ENCODE measurements at places on chromosomes 7 and 10.

GRCh38 chr7:121578669-121579068, 182.6 kb upstream of the FAM3C start:
- DNase-seq = no peak

GRCh38 chr10:86229376-86229775, 137.2 kb downstream of the GRID1 start:
- no peak for DNase-seq

DNA sequence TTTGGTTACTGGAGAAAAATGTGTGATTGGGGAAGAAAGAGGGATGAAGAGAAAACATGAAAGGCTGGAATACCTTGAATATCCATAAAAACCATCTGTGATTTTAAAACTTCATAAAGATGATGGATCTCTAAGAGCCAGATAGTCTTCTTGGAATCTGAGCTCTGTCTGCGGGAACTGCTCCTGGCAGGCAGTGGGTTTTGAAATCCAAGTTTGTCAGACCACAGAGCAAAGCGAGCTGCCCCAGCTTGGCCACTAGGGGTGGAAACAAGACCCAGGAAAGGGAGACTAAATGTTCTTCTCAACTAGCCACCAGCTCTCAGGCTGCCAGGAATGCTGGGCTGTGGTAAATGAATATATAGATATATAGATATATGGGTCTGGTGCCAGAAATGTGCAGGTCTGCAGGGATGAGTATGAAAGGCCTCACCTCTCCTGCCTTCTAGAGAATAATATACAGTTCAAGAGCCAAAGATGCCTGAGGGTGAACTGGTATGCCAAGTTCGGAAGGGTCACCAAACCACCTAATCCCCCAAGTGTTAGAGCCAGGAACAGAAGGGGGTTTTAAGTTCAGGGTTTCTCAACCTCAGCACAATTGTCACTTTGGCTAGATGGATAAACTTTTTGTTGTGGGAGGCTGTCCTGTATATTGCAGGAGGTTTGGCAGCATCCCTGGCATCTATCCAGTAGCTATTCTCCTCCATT, 208.8 kb downstream of the KCNMA1 start:
- DNase-seq = peak; percentile 43

DNA sequence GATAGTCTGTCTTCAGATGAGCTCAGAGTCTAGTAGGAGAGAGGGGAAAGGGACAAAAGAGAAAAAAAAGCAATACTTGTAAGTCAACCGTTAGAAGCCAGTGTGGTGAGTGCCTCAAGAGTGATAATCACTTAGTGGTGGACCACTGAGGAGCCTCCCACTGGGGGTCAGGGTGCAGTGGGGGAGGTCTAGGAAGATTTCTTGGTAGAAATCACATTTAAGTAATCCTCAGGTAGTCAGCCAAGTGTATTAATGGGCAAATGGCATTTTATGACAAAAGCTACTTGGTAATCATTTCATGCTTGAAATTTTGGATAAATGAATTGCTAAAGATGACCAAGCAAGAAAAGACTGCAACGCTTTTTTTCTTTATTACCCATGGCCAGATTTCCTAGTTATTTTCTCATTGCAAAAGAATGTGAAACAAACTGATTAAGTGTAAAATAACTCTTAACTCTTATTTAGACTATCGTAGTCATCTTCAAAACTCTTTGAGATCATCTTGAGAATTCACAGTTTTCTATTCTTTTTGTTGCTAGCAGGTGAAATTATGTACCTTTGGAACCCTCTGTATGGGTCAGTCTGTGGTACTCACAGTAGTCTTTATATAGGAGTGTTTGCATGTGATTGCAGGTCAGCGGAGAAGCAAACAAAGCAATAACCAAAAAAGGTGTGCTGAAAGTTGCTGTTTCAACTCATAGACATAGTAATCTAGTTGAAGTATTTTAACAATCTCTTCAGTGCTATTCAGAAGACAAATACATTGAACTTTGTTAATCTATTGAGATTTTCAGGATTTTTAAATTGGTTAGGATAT, 63.9 kb downstream of the PPP1R9A start:
- peak; percentile 32 for DNase-seq

DNA sequence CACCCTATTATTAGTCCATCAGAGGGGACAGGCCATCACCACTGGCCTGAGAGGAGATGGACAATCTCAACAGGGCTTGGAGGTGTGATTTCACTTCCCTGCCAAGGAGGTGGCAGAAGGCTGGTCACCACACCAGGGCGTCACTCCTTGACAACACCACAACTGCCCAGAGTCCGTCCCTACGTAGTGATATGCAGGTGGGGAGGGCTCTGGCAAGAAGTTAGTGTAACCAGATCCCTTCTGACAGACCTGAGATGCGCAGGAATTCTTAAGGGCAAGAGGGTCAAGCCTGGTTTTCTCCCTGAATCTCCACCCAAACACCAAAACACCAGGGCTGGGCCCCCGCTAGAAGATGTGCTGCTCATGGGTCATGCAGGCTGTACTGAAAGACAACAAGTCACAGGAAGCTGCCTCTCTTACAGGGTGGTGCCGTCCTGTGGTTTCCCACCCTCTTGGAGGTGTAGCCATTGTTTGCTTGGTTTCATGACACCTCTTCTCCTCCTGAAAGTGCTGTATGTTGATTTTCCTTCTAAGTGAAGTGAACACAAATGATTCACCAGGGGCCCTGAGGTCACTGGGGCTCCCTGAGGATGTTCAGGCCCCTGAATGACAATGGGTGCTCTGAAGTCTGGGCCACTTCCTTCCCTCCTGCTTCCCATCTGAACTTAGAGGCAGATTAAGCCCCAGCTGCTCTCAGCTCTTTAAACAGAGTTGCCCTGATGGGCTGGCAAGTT, 27.1 kb downstream of the ATXN7L1 start:
- no peak for DNase-seq

DNA sequence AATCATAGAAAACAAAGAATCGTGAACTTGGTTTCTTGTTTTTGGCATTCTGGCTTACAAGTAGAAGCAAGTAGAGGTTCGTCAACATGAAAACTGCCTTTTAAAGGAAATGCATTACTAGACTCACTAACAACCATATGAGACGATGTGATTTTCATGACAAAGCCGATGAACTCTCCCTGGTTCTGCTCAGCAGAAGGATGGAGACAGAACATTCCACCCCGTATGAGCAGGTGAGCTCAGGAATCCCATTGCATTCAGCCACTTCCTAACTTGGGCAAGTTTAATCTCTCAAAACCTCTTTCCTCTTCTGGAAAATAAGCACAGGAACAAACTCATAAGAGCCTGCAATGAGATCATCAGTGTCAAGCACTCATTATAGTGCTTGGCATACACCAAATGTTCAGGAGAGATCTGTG, 57.4 kb upstream of the SVIL start:
- DNase-seq = no peak

GRCh38 chr7:74070619-74070921, 13.0 kb upstream of the LIMK1 start:
- no peak for DNase-seq

- no peak for DNase-seq
Observed at GRCh38 chr7:74173074-74173473, 1.1 kb upstream of the EIF4H start.

DNA sequence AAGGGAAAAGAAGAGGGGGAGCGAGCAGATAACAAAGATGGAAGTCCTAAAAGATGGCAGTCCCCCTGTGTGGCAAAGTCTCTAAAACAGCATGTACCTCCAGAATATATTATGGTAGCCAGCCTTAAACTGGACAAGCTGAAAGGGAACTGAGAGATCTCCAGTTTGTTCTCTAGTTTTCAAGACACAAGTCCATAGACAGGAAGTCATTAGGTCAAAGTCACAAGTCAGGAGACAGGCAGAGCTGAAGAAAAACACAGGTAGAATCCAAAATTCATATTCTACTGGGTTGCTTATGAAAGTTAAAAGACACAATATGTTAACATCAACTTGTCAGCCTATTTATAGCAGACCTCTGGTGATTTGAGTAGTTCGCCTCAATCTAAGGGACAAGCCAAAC, 38.7 kb downstream of the FAM107B start:
- DNase-seq = no peak

DNA sequence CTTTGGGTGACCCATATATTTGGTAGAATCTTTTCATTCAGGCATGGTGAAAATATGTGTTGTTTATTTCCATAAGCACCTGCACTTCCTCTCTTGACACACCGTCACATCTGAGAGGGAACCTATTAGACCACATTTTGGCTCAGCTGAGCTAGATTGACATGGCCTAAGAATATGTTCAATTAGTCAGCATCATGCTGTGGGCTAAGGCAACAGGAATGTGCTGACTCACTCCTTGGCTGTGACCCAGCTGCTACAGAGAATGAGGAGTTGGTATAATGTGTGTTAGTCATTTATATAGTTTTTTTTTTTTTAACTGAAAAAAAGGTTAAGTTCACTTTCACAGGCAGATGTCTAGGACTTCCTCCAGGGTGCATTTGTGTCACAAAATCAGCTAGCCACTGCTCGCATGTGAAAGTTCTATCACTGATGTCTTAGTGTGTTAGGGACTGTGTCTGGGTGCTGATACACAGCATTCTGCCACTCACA, 180.6 kb downstream of the SEMA3E start:
- peak; percentile 97 for DNase-seq

GRCh38 chr7:26590709-26591108, 273.7 kb downstream of the SKAP2 start:
- DNase-seq = no peak

DNA sequence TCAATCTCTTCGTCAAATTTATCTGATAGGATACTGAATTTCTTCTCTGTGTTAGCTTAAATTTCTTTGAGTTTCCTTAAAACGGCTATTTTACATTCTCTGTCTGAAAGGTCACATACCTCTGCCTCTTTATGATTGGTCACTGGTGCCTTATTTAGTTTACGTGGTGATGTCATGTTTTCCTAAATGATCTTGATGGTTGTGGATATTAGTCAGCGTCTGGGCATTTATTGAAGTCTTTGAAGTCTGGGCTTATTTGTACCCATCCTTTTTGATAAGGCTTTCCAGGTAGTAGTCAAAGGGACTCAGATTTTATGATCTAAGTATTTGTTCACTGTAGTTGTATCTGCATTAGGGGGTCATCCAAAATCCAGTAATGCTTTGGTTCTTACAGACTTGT, 1407.5 kb upstream of the LRRTM3 start:
- no peak for DNase-seq

DNA sequence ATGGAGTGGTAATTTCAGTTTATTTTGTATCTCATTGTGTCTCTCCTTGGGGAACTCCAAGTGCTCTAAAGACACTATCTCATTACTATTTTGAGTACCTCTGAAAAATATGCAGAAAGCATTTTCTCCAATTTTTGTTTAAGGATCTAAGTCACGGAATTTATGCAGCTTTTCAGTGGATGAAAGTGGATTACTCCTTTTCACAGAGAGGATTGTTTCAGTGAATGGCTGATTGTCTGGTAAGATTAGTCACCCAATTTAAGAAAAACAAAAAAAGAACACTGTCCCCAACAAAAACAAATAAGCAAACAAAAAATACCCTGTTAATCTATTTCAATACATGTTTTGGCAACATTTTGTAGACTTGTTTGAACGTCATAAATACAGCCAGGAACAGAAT, 338.3 kb upstream of the TEX47 start:
- DNase-seq = no peak

DNA sequence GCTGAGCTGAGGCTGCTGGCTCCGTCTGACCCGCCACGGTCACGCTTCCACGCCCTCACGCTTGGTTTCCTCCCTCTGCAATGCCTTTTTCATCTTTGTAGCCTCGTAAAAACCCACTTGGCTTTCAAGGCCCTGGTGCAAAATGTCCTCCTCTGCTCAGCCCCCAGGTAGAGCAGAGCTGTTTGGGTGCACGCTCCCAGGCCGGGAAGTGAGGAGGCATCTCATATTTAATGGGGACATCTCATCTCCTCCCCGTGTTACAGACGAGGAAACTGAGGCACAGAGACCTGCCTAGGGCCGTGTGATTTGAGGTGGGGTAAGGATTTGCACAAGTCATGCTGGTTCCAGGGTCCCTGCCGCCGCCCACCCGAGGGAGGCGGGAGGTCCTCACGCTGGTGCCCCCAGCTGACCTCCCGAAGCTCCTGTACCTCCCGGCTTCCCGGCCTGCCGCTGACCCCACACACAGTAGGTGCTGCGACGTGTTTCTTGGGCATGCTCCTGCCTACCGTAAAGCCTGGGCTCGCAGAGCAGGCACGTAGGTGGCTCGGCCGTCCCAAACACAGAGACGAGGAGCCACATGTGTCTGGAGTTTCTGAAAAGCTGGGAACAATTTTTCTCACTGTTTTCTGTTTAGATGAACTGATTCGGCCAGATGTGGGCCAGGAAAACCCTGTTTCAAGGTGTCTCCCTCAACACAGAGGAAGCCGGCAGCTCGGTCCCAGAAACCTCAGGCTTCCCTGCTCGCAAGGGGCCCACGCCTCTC, 11.5 kb downstream of the FOXL3 start:
- no peak for DNase-seq

GRCh38 chr7:98203261-98203963, 7.8 kb upstream of the BHLHA15 start:
- DNase-seq = no peak

GRCh38 chr10:90917968-90918318, 2.9 kb downstream of the ANKRD1 start:
- DNase-seq = no peak

DNA sequence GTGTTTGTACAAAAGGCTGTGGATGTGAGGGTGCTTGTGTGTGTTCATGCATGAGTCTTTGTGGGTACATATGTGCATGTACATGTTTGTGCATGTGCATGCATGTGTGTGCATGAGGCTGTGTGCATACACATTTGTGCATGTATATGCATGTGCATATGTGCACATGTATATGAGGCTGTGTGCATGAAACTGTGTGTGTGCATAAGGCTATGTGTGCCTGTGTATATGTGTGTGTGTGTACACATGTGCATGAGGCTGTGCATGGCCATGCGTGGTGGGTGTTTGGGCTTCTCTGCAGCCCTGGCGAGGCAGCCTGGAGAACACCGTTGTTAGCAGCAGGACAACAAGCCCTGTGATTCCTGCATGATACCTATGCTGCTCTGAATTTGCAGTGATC, 207.7 kb upstream of the ADCY1 start:
- DNase-seq = no peak

- no peak for DNase-seq
Observed at GRCh38 chr7:151306860-151307259, 34.8 kb upstream of the NUB1 start.

GRCh38 chr7:18700147-18700546, 204.6 kb downstream of the HDAC9 start:
- no peak for DNase-seq

DNA sequence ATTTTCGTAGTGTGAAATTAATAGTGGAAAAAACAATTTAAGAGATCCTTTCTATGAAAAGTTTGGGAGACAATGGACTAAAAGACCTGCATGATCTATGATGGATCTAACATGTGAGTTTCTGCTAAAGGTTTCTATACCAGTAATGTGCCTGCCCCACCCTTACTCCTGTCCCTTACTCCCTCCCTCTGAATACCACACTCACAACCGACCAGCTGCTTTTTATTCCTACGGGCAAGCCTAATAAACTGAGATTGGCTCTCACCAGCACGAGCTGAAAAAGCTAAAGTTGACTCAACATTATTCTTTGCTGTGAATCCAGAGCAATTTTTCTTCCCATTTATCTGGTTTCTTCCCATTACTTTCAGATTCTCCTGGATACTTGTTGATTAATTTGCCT, 17.8 kb upstream of the REEP3 start:
- no peak for DNase-seq

- no peak for DNase-seq
Observed at GRCh38 chr7:36601601-36602000, 122.7 kb downstream of the AOAH start.

- no peak for DNase-seq
Observed at GRCh38 chr10:29709484-29710002, 74.8 kb upstream of the SVIL start.
